Cardiac fibroblast (primary cell): ENCODE measurements at places on chromosomes 12 and 14.

DNA sequence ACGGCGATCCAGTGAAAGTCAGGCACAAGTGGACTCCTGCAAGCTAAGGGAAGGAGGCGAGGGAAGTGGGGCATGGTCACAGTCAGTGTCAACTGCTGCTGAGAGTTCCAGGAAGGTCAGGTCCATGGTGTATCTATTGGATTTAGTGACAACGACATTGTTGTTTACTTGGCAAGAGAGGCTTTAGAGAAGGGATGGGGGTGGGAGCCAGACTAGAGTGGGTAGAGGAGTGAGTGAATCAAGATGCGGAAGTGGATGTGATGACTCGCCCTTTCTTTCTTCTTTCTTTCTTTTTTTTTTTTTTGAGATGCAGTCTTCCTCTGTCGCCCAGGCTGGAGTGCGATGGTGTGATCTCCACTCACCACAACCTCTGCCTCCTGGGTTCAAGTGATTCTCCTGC, 12.5 kb downstream of the P2RX7 start:
- DNase-seq: peak; percentile 40

DNA sequence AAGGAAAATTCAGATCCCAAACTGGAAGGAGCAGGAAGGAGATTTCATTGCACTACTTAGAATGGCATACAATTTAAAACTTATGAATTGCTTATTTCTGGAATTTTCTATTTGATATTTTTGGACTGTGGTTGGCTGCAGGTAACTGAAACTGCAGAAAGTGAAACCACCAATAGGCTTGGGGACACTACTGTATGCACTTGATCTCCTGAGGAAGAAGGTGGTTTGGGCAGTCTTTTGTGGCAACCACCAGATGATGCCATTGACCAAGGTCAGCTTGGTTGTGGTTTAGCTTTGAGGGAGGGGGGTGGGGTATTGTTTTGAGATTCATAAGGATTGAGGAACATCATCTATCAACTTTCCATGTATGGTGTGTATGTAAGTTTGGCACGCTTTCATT, 209.5 kb upstream of the STXBP6 start:
- DNase-seq: no peak

DNA sequence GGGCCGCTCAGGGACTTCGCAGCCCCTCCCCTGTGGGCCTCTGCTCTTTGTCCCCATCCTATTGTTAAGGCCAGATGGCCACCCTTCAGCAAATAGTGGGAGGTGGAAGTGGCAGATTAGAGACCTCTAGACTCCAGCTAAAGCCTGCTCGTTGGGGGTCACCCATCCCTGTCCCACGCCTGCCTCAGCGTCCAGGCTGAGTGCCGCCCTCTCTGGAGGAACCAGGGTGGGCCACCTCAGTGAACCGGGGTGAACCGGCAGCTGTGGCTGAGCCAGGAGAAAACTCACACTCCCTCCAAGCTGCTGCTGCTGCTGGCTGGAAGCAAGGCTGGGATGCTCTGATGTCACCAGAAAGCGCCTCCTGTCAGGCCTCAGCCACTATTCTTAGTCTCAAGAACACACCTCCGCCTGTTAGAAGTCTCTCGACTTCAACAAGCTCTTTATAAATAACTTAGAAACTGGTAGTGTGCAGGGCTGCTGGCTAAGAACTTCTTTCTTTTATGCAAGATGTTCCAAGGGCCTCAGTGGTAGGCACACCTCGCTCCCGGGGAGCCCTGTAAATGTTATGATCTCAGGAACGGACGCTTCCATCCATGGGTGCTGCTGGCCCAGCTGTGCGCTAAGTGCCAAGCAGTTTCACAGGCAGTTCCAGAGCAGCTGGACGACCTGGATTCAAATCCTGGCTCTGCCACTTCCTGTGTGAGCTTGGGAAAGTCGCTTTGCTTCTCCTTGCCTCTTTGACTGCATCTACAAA, 19.8 kb upstream of the TESC start:
- DNase-seq: no peak

- peak; percentile 59 for DNase-seq
Measured at GRCh38 chr12:57139796-57140649, 7.4 kb downstream of the LRP1-AS start.

DNA sequence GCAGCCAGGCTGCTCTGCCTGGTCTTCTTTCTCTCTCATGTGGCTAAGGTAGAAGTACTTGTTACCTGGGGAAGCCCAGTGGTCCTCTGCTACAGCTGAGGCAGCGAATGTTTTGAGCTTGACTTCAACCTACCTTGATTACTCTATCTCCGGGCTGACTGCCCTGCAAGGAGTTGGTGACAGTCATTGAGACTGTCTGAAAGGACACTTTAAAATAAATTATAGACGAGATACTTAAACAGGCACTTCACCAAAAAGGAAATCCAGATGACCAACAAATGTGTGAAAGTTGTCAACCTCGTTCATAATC, 474 bp upstream of the CIT start:
- DNase-seq: no peak

DNA sequence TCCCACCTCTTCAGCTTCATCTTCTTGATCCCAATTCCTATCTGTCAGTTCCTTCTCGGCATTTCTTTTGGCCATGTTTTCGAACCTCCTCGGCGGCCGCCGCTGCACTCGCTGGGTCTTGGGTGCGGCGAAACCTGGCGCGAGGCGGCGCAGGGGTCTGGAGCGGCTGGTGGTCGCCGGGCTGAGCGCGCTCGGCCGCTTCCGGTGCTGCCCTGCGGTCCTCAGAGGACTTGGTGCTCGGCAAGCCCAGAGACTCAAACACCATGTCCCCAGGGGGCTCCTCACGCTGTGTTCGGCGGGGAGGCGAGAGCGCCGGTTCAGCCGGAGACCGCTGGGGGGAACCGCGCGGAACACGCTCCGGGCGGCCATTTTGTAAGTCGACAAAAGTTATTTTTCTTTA, 51.8 kb downstream of the PPP1R36 start:
- no peak for DNase-seq

DNA sequence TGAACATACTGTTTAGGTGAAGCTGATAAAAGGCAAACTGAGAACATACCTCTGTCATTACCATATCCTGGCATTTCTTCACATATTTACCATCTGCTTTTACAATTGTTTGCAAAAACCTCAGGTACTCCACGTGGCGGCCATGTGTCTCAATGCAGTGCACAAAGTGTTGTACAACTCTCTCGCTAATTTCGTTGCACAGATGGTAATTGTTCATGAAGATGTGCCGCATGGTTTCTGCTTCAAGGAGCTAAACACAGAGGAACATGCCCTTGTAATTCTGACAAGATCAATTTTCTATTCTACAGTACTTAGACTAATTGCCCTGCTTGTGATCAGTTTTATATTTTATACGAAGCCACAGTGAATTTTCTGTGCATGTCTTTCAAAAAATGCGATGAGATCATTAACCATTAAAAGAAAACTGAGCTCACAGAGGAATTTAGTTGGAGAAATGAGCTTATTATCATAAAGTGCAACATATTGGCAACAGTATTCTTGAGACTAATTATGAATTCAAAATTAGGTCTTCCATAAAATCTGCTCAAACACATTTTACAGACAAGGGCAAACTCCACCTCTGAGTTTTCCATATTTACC, 233.8 kb downstream of the ITPR2 start:
- no peak for DNase-seq
